ENCODE measurements at places on chromosomes 16 and 17.

DNA sequence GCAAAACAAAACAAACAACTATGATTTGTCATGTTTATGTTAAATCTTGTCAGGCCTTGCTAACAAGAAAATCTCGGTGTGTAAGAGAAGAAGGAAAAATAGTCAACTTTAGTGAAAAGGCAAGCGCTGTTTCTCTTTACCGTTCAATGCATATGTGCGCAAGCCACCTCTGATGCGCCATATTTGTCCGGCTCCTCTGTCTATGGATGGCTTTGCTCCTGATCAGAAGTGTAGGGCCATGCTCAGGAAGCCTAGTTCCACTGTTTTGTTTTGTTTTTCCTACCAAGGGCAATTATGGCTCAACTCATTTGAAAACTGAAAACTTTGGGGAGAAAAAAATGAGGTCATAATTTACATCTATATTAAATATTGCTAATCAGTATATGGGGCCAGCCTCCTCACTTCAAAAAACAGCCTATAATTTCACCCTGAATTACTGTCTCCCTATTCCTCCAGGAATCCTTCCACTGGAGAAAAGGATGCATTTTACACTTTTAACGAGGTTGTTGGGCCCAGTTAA, 4.5 kb downstream of the MAF start:
- no peak for DNase-seq

DNA sequence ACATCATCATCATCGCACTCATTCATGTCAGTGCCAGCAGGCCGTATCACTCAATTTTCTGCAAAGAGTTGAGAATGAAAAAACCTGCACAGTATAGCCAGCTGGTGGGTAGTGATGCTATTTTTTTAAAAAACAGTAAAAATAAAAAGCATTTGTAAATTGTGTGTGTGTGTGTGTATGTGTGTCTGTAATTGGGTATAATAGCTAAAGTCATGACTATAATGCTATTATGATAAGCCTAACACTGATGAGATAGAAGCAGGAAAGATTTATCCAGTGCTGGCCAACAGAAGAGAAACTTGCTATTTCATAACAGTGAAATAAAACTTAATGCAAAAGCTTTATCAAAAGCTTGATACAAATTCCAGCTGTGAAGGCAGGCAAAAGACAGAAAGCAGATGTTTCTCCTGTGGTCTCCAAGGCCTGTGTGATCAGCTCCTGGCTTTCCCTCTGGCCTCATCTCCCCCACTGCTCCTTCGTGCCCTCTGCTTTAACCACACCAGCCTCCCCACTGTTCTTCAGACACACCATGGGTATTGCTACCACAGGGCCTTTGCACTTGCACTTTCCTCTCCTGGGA, 206.2 kb upstream of the IRX5 start:
- DNase-seq = no peak

DNA sequence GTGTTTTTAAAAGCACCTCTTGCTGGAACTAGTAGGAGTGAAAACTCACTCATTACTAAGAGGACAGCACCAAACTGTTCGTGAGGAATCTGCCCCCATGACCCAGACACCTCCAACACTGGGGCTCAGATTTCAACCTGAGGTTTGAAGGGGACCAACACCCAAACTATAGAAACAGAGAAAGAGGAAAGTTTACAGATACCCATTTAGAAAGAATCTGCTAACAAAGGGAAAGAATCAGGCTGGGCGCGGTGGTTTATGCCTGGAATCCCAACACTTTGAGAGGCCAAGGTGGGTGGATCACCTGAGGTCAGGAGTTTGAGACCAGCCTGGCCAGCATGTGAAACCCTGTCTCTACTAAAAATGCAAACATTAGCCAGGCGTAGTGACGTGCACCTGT, 3.4 kb upstream of the CSNK1D start:
- DNase-seq = no peak

- no peak for DNase-seq
Measured at GRCh38 chr17:78263063-78263735, 31.8 kb downstream of the TMEM235 start.

DNA sequence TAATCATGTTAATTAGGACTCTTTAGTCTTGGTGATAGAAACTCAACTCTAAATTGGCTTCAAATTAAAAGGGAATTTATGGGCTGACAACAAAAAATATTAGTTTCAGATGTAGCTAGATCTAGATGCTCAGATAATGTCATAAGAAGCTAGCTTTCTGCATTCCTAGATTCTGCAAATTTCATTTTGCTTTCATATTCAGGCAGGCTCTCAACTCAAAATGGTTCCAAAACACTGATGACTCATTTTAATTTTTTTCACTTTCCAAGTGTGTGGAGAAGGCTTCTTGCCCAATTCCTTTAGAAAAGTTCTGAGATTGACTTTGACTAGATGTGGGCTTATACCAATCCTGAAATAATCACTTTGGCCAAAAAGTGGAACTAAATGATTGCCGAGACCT, 236.7 kb upstream of the GOT2 start:
- DNase-seq = no peak

DNA sequence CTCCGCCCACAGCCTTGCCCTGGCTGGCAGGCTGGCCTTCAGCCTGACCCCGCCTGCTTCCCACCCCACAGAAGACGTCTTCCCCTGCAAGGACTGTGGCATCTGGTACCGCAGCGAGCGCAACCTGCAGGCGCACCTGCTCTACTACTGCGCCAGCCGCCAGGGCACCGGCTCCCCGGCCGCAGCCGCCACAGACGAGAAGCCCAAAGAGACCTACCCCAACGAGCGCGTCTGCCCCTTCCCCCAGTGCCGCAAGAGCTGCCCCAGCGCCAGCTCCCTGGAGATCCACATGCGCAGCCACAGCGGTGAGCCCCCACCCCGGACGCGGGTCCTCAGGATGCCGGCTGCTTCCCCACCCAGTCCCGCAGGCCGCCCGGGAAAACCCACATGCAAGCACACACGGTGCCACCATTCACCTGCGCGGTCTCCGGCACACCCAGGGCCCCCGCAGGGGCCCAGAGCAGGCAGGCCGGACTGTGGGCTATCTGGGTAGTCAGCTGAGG, 38.2 kb upstream of the ZC3H18 start:
- DNase-seq = no peak

GRCh38 chr17:81100668-81101067, 64.6 kb upstream of the PVALEF start:
- no peak for DNase-seq

- peak; percentile 47 for DNase-seq
Measured at GRCh38 chr16:69179328-69180010, 7.5 kb upstream of the SNTB2 start.

GRCh38 chr16:89123001-89123830, 29.6 kb downstream of the ACSF3 start:
- DNase-seq = no peak

- DNase-seq = no peak
Measured at GRCh38 chr16:88899901-88900661, 33.6 kb upstream of the PABPN1L start.

GRCh38 chr17:78818932-78819331, 21.7 kb downstream of the USP36 start:
- peak; percentile 90 for DNase-seq

- no peak for DNase-seq
Measured at GRCh38 chr17:42110301-42111264, 1.9 kb downstream of the DHX58 start.

- peak; percentile 73 for DNase-seq
Measured at GRCh38 chr16:47052666-47053640, 79.5 kb upstream of the DNAJA2 start.

DNA sequence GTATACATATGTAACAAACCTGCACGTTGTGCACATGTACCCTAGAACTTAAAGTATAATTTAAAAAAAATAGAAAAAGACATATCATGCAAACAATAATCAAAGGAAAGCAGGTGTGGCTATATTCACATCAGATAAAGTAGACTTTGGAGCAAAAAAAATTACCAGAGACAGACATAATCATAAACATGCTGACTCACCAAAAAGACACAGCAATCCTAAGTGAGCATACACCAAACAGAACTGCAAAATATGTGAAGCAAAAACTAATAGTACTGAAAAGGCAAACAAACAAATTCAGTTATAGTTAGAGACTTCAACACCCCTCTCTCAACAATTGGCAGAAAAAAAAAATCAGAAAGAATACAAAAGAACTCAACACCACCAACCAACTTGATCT, 29.9 kb downstream of the SHCBP1 start:
- DNase-seq = no peak

DNA sequence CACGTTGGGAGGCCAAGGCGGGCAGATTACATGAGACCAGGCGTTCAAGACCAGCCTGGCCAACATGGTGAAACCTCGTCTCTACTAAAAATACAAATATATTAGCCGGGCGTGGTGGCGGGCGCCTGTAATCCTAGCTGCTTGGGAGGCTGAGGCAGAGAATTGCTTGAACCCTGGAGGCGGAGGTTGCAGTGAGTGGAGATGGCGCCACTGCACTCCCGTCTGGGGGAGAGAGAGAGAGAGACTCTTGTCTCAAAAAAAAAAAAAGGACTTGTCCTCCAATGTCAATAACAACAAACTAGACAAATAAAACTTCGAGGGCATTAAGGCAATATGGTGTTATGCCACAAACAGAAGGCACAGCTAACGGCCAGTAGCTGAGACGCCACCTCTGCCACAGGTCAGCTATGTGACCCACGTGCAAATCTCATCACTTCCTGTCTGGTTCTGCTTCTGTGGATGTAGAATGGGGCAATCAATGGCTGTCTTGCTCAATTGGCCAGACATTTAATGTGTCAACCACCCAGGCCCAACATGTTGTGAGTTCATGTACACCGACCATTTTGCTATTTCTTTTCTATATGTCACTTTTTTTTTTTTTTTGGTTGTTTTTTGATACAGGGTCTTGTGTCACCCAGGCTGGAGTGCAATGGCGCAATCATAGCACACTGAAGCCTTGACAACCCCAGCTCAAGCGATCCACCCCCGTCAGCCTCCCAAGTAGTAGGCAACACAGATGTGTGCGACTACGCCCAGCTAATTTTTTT, 834 bp upstream of the TXNDC11 start:
- peak; percentile 56 for DNase-seq

DNA sequence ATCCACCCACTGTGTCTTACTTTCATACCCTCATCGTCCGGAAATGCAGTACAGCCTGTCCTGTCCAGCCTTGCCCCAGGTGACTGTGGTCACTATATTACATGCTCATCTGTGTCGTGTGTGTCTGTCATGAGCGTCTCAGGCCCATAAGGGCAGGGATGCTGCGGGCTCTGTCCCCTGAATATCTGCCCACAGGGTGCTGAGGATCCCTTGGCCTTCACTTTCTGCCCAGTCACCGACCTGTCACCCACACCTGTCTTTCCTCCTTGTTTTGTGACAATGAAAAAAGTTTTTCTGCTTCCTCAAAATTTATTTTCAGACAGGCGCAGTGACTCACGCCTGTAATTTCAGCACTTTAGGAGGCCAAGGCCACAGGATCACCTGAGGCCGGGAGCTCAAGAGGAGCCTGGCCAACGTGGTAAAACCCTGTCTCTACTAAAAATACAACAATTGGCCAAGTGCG, 1.4 kb upstream of the CTRB1 start:
- DNase-seq = no peak
